ENCODE measurements at places on chromosomes 7 and 10.

DNA sequence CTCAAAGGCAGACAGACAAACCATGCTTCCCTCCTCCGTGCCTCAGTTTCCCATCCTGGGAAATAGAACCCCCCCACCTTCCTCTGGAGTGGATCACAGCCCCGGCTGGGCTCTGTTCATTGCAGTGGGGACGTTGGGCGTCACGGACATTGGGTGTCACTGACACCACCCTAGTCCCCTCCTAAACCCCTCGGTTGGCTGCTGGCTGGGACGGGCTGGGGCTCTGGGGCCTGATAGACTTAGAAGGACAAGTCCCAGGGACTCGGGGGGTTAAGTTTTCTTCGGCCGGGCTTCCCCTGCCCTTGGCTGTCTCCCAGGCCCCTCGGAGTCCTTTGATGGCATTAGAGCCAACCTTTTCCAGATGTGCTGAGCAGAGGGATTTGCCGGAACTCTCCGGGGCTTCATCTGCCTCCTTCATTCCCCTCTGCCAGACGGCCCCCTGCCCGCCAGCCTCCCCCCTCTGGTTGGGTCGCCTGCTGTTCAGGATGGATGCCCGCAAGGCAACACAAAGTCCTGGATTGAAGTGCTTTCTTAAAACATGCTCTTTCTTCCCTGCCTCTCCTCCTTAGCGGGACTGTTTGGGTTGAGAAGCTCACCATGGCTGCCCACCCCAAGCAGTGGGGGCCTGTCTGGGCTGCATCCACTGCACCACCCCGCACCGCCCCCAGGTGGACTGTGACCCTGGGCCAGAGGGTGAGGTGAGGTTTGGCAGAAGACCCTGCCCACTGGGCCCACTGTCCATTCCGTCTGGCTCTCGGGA is 73.0 kb downstream of the COL26A1 start:
- no peak for DNase-seq

- DNase-seq: no peak
Measured at GRCh38 chr10:129472696-129473555, 5.9 kb downstream of the MGMT start.

- DNase-seq: no peak
Measured at GRCh38 chr7:27254625-27255024, 12.0 kb downstream of the EVX1 start.

- DNase-seq: no peak
Measured at GRCh38 chr7:15489861-15490260, 72.0 kb downstream of the AGMO start.

GRCh38 chr7:43876976-43877745 is 7.8 kb upstream of the MRPS24 start:
- no peak for DNase-seq

GRCh38 chr10:4214908-4215307 is 429.9 kb upstream of the KLF6 start:
- no peak for DNase-seq

- DNase-seq: no peak
Measured at GRCh38 chr7:151032936-151033863, 5.0 kb downstream of the ABCB8 start.

GRCh38 chr10:111206521-111206920 is 129.7 kb downstream of the ADRA2A start:
- DNase-seq: no peak

DNA sequence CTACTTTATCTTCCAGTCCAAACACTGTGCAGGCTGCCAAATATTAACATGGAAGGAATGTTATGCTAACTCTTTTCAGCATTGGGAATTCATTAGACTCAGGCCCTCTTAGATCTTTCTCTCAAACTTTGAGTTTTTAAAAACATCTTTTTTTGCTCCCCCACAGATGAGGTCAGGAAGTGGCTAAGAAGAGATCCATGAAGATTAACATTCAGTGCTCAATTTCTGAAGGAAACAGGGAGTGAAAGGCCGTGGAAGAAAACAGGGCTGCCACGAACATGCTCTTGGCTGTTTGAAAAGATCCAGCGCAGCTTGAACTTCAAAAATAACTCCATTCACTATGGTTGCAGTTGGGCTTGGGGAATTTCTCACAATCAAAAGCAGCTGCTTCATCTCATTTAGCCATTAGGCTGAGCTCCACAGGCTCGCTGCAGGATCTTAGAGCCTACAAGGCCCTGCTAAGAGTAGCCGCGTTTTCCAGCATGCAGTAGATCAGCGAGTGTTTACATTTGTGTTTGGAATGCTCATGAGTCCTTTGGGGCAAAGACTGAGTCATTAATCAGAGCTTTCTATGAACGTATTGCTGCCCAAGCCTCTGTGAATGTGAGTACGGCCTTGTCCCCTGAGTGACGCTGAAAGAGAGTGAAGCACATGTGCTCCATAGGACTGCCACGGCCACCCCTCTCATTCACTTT is 41.2 kb upstream of the TNS3 start:
- DNase-seq: no peak

GRCh38 chr10:2948127-2948854 is 119.1 kb upstream of the PFKP start:
- no peak for DNase-seq
